ENCODE measurements at places on chromosomes 1 and 21.

- no peak overlapping the region for H3K4me3 ChIP-seq
- peak; percentile 7 for DNase-seq
- peak overlapping the region; percentile 25 for H3K27ac ChIP-seq
- H3K27me3 ChIP-seq = peaks cover 5% of the 10 kb centered on the region
Measured at GRCh38 chr1:14365301-14365988, 233.0 kb upstream of the KAZN start.

GRCh38 chr1:150555971-150556865 lies 7.0 kb downstream of the ADAMTSL4 start:
- no peak overlapping the region for H3K4me3 ChIP-seq
- no peak for DNase-seq
- no peaks in the 10 kb centered on the region for H3K36me3 ChIP-seq
- H3K27ac ChIP-seq = no peak overlapping the region
- no peaks in the 10 kb centered on the region for H3K27me3 ChIP-seq

- no peak for DNase-seq
- H3K27ac ChIP-seq = no peak overlapping the region
- no peak overlapping the region for H3K4me3 ChIP-seq
- H3K27me3 ChIP-seq = no peaks in the 10 kb centered on the region
Measured at GRCh38 chr1:94832446-94832845, 12.3 kb downstream of the SLC44A3 start.

DNA sequence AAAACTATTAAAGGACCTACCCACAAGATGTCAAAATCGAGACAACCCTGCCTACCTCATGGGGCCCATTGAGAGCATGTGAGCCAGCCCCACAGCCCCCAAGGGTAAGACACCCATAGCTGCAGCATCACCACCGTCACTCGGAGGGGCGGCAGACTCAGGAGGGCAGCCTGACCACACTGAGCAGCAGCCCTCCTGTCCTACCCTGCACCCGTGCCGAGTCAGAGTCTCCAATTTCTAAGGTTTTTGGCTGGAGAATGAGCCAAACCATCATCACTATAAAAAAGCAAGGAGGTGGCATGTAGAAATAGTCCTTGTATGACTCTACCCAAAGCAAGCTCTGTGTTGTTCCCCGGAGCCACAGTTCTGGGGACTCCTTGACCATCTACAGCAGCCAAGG lies 94.7 kb downstream of the SSBP3 start:
- H3K36me3 ChIP-seq = no peaks in the 10 kb centered on the region
- no peaks in the 10 kb centered on the region for H3K27me3 ChIP-seq
- H3K27ac ChIP-seq = no peak overlapping the region
- H3K4me3 ChIP-seq = no peak overlapping the region
- no peak for DNase-seq

GRCh38 chr1:42186152-42186551 lies 21.6 kb upstream of the GUCA2A start:
- H3K36me3 ChIP-seq = peaks cover 10% of the 10 kb centered on the region
- no peak overlapping the region for H3K27ac ChIP-seq
- H3K4me1 ChIP-seq = no peaks in the 10 kb centered on the region
- no peaks in the 10 kb centered on the region for H3K27me3 ChIP-seq
- H3K4me3 ChIP-seq = no peak overlapping the region
- no peak for DNase-seq

DNA sequence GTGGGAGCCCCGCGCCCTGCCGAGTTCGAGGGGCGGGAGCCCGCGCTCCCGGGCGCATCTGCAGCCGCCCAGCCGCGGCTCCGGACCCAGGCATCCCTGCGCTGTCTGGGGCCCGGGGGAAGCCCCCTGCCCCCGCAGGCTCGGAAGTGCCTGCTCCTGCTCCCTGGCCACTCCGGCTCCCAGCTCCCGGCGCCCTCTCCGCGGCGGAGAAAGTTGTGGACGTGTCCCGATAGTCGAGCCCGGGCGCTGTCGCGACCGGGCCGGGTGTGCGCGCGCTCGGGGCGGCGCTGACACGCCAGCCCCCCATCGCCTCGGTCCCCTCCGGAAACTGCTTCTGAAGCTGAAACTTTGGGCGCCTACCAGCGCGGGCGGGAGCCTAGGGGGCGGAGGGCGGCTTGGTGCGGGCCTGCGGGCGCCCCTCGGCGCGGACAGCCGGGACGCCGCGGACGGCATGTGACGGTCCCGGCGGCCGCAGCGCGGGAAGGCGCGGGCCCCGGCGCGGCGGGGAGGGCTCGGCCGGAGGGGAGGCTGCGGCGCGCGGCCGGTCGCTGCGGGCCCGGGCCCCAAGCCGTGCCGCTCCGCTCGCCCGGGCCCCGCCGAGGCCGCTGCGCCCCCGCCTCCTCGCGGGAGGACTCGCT lies 515 bp downstream of the MAN1C1 start:
- no peak for DNase-seq
- H3K27ac ChIP-seq = peak overlapping the region; percentile 80
- H3K36me3 ChIP-seq = no peaks in the 10 kb centered on the region
- no peaks in the 10 kb centered on the region for H3K27me3 ChIP-seq
- peaks cover 45% of the 10 kb centered on the region for H3K4me1 ChIP-seq
- H3K4me3 ChIP-seq = peak overlapping the region; percentile 100

GRCh38 chr1:175742790-175743459 lies 470 bp downstream of the TNR start:
- H3K27ac ChIP-seq = no peak overlapping the region
- no peaks in the 10 kb centered on the region for H3K36me3 ChIP-seq

DNA sequence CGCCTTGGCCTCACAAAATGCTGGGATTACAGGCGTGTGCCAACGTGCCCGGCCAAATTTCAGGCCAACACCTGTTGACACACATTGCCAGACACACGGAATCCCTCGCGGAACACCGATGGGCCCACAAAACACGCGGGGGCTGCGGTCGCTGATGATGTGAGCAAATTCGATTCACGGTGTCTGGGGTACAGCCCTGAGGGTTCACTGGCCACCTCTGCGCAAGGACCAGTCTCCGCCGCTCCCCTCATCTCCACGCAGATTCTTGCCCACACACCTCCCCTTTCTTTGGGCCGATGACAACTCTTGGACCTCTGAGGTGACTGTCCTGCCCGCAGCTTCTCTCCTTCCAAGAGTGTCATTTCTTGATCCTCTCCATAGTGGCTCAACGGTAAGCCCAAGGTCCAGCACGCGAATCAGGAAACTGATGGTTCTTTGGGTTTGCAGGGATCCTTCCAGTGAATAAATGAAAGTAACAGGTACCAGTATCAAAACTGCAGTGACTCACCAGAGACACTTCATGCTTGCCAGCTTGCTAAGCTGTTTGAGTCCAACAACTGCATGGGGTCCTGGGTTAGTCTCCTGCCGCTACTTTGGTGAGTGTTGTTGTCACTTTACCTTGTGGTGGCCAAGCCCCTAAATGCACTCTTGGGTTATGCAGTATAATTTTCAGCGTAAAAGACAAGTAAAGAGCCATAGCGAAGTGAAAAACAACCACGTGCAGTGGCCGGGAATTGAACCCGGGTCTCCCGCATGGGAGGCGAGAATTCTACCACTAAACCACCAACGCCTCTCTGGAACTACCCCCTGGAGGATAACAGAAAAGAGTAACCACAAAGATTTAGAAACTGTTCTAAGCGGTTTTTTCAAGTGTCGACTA lies 11.0 kb upstream of the RNU1-3 start:
- no peaks in the 10 kb centered on the region for H3K36me3 ChIP-seq
- H3K27ac ChIP-seq = no peak overlapping the region
- no peak overlapping the region for H3K4me3 ChIP-seq

GRCh38 chr1:235147269-235147668 lies 13.8 kb downstream of the RBM34 start:
- H3K4me3 ChIP-seq = no peak overlapping the region
- no peak for DNase-seq
- no peak overlapping the region for H3K27ac ChIP-seq
- no peaks in the 10 kb centered on the region for H3K27me3 ChIP-seq

- H3K4me1 ChIP-seq = no peaks in the 10 kb centered on the region
- H3K4me3 ChIP-seq = no peak overlapping the region
- no peaks in the 10 kb centered on the region for H3K27me3 ChIP-seq
Measured at GRCh38 chr21:40729761-40730425, 117.1 kb downstream of the DSCAM start.

Measured in heart right ventricle (tissue), 16 donors.